ENCODE measurements at places on chromosomes 7 and 10.

GRCh38 chr10:63675171-63675570, 154.0 kb downstream of the REEP3 start:
- DNase-seq, result no peak

GRCh38 chr10:119680050-119680449, 28.9 kb downstream of the BAG3 start:
- DNase-seq, result no peak

GRCh38 chr10:132036153-132036886, 29.4 kb upstream of the JAKMIP3 start:
- DNase-seq, result no peak

DNA sequence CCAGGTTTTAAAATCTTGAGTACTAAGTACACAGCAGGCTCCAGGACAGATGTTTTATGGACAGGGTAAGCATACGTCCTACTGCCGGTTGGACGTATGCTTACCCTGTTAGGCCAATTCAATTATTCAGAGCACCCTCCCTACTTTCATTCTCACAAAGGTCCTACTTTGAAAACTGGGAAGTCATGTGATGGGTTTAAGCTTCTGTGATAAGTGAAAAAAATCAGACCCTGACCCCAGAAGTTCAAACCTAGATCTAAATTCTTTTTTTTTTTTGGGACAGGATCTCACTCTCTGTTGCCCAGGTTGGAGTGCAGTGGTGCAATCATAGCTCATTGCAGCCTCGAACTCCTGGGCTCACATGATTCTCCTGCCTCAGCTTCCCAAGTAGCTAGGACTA, 55.2 kb downstream of the HIPK2 start:
- no peak for DNase-seq

DNA sequence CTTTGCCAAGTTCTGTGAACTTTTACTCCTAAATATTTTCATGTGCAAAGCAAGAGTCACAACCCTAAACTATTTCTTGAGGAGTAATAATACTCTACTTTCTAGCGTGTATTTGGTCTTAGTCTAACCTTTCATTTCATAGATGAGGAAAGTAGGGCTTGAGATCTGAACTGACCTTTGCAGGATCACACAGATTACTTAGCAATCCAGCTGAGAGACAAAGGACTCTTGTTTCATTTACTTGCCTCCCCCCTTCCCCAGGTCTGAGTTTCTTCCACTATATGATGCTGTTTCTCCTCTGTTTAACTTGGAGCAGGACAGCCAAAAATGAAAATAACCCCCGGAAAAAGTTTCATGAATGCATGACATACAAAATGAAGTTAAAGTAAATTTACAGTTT, 75.3 kb upstream of the PTN start:
- no peak for DNase-seq

DNA sequence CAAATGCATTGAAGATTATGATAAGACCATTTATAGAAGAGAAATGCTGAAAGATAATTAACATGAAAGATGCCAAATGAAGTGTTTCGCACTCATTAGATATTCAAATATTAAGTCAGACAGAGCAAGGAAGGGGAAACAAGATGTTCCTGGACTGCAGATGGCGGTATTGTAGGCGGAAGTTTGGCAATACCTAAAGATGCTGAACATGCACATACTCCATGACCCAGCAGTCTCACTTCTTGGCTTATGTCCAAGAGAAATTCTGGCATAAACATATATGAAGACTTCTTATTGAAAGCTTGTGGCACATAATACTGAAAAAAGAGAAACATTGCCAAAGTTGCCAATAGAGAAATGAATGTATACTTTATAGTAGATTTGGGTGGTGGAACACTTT, 325.4 kb upstream of the SEMA3C start:
- no peak for DNase-seq

GRCh38 chr7:140451716-140452115, 27.6 kb downstream of the MKRN1 start:
- no peak for DNase-seq

GRCh38 chr7:45147858-45148652, 9.5 kb upstream of the RAMP3 start:
- no peak for DNase-seq

GRCh38 chr10:129973674-129974059, 9.6 kb upstream of the EBF3 start:
- DNase-seq, result no peak

DNA sequence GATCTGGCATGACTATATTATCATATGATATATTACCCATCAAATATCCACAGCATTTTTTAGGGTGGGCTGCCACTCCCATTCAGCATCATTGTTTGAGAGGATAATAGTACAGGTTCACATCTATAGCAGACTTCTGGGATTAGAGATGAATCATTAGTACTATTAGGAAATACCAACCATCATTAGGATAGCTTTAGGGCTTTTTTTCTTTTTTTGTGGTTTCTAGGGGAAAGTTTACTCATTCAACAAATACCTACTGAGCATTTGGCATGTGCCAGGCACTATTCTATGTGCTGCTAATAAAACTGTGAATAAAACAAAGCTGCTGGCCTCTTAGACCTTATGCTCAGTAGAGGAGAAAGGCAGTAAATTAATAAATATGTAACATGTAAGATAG, 40.6 kb downstream of the NHLRC2 start:
- DNase-seq, result no peak

- no peak for DNase-seq
These were observed 30.5 kb downstream of the NRP1 start for GRCh38 chr10:33303988-33304387.

DNA sequence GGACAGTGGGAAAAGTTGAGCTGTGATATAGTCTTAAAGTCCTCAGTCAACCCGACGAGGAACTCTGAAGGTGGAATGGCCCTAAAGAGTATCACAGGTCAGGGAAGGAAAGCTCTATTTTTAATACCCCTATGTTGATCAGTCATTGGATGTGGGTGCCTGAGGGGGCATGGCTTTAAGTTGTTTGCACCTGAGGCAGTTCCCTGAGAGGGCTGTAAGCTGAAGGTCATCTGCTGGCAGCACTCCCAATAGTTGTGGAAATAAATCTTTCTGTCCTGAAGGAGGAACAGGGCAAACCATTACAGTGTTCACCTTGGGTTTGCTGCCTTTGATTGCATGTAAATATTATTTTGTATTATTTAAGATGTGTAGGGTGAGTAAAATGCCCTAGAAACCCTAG, 17.8 kb upstream of the C1GALT1 start:
- DNase-seq, result no peak

DNA sequence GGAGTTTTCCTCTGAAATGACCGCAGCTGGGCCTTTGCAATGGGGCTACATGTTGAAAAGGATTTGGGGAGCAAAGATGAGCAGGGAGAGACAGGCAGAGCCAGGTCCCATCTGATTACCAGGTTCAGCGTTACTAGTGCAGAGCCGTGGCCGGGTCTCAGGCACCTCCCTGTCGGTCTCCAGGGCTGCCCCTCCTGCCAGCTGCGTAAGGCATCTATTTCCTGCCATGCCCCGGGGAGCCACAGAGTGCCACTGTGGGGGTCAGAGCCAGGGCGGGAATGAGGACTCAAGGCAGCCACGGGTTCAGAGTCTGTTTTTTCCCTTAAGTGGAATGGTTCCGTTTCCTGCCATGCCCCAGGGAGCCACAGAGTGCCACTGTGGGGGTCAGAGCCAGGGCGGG, 382.6 kb upstream of the SHH start:
- no peak for DNase-seq

DNA sequence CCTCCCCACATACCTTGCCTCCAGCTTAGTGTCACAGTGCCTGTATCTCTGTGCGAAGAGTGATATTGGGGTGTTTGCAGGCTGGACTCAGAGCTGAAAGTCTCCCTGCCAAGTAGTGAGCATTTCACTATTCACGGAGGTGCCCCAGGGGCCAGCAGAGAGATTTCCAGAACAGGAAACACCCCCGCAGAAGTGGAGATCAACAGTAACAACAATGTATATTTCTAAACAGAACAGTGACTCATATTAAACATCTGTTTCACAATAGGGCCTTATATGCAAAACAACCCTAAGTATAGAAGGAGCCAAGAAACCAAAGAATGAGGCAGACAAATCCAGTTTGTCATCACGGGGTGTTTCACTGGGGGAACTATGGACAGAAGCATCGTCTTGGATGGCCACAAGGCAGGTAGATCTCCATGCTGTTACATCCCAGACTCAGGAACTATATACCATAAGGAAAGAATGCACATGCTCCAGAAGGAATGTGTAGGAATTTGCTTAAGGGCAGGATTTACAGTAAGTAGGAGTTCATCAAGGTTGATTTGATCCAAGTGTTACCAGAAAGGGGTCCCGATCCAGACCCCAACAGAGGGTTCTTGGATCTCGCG, 29.3 kb upstream of the CCL24 start:
- DNase-seq, result no peak

DNA sequence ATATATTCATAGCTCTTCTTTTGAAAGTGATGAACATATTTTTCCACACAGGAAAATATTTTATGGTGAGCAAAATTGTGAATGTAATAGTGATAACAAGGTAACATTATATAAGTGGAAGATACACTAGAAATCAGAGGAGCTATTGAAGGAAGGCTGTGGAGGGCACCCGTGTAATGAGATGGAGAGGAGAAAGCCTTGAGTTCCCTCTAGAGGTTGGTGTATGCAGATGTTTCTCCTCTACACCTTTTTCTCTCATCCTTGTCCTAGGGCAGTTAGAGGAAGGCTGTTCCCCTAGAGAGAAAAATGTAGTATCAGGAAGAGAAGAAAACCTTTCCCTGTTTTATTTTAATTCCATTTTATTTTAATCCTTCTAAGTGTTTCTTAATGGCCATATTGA, 54.6 kb upstream of the NRG3 start:
- DNase-seq, result no peak

- DNase-seq, result no peak
These were observed 438.1 kb downstream of the MDFIC start for GRCh38 chr7:115359955-115360354.

DNA sequence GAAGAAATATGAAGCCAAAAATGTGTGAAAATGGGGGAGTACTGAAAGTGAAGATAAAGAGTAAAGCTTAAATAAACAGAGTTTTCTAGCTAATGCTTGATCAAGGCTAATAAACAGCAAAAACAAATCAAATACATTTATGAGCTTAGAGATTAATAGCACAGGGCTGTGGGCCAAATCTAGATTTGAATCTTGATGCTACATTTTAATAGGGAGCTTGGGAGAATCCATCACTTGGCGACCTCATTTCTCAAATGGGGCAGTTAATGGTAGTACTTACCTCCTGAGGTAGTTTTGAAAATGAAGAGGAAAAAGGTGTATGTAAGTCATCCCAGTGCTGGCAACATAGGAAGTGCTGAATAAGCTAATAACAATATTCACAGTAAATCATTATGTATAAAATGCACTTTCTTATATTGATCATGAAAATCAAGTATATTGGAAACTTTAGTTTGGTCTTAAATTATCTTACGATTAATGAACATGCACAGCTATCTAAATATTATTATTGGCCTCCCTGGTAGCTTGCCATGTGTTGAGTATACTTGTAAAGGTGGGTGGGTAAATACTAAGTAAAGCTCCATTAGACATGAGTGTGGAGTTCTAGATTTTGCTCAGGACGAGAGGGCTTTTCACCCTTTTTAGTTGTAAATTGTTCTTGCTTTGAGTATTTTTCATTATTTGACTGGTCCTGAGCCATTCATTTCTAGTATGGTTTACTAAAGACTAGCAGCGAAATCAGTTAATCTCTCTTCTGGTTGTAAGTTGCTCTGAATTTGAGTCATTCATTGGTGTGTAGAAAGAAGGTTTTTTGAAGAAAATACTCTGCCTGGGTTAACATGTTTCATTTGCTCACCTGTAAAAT, 5.1 kb downstream of the BICC1 start:
- DNase-seq, result no peak

DNA sequence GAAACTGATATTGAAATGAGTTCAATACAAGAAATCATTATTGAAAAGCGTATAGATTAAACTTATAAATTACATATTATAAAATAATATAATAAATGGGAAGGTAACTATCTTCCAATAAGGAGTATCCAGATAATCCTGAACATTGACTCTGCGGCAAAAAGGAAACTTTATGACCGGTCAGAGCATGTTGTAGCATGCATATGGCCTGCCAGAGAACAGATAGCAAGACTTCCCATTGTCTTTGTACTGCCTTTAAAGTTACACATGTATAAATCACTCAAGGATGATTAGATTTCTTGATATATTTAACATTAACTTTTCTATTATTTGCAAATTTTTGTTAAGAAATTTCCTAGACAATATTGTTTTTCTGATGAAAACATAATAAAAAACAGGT, 56.2 kb upstream of the ETV1 start:
- DNase-seq, result no peak

GRCh38 chr7:31253532-31253931, 87.0 kb downstream of the NEUROD6 start:
- no peak for DNase-seq

DNA sequence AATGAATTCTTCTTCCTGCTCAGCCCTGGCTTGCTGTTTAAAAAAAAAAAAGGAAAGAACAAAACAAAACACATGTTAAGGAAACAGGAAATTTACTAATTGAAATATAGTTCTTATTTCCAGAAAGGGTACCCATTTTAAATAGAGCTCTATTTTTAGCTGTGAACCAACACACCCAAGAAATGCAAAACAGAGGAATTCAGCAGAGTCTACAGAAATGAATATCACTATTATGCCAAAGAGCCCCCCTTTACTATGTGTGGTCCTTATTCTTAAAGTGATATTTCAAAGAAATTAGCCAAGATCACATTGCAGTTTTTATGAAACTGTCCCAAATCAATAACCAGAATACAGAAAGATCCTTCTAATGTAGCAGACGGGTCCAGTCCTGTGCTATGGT, 53.7 kb downstream of the CCDC6 start:
- no peak for DNase-seq

DNA sequence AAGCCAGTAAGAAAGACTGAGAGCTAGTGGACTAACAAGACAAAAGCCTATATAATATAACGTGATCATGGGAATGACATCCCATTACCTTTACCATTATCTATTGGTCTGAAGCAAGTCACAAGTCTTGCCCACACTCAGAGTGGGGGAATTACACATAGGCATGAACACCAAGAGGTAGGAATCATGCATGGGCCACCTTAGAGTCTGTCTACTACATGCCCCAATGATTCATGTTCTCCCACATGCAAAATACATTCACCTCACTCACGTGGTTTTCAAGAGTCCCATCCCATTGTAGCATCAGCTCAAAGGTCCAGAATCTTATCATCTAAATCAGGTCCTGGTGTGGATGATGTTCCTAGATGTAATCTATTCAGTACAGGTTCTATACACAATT, 29.4 kb downstream of the DNAJC9 start:
- no peak for DNase-seq

GRCh38 chr10:107215681-107216080, 51.2 kb upstream of the SORCS1 start:
- DNase-seq, result no peak

DNA sequence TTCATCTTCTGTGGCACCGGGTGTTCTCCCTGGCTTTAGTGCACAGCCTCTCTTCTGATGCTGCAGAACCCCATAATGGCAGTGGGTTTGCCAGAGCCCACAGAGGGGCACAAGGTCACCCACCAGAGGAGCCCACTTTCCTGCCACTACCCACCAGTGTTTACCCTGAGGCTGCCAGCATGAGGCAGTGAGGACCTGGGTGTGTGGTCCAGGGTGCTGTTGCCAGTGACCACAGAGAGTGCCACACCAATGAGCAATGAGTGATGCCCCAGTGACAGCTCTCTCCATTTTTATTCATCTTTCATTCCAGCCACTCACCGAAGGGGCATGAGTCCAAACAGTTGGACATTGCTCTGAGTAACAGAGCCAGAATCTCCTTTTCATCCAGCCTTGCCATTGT, 34.8 kb downstream of the MTURN start:
- DNase-seq, result no peak

GRCh38 chr7:36686499-36686898, 37.8 kb downstream of the AOAH start:
- peak; percentile 37 for DNase-seq

GRCh38 chr10:15630353-15630752, 89.4 kb downstream of the ITGA8 start:
- no peak for DNase-seq

Measured in CD4-positive, alpha-beta memory T cell (primary cell).